ENCODE measurements at places on chromosomes 5 and 9.
A peak's percentile ranks its signal among the peaks of the same experiment; 100 is the strongest.

DNA sequence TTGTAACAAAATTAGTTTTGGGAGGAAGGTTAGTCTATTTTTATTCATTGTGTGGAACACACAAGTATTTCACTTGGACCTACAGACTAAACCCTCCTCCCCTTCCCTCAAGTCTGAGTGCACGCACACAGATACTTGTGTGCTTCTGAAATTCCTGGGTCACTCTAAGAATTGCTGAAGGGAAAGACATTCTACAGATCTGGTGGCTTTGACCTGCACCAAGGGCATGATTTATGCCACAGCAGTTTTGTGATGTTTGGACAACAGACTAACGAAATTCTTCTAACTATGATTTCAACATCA, 150.5 kb downstream of the ARL15 start:
- DNase-seq = no peak

DNA sequence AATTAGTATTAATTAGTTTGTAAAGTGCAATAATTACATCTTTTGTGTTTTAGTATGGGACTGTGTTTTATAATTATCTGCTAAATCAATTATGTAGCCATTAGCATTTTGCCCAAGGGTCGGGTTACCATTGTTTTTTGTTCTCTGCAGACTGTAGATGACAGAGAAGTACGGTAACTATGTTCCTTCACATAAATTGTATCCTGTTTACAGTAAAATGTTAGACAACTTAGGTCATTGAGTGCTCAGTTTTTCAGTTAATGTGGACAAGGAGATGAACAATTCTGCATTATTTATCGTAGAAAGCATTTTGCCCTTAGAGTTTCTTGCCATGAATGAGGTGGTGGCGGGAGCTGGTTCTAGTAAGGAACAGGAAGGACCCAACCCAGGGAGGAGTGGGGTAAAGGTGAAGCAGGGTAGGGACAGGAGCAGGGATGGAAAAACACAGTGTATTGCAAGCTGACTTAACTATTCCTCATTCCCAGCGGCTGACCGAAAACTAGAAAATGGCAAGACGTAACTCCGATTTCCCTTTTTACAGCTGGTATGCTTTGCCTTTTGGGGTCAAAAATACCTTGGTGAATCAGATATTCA, 243.7 kb upstream of the SLC24A2 start:
- DNase-seq = no peak

DNA sequence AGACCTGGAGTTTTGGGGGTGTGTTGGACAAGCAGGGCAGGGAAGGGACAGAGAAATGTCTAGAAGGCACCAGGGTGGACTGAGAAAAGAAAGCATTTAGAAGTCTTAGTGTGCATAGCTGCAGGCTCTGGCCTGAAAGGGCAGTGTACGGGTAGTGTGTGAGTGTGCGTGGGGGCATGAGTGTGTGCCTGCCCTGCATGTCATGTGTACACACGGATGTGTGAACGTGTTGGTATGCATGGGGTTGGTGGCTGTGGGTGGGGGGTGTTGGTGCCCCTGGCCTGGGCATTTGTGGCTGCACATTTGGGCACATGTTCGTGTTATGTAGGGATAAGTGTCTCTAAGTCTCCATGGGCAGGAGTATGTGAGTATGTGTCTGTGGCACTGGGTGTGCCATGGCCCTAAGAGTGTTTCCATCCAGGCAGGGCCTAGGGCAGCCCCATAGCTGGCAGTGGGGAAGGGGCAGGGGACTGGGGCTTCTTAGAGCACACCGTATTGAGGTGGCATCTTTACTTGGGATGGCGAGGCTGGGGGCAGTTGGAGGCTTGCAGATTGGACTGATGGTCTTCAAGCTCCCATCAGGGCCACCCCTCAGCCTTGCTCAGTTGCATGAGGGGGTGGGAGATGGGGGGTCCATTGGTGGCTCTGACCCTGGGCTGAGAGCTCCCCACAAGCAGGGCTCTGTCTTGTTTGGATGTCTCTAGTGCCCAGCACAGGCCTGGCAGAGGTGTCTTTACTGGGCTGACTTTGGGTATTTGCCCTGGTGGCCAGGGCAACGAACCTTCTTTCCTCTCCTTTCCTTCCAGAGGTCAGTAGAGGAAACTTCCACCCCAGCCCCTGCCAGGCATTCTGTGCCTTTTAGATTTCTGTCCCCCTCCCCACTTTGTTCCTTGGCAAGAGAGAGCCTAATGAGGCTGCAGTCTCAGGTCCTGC, 15.0 kb downstream of the PSD2 start:
- no peak for DNase-seq

DNA sequence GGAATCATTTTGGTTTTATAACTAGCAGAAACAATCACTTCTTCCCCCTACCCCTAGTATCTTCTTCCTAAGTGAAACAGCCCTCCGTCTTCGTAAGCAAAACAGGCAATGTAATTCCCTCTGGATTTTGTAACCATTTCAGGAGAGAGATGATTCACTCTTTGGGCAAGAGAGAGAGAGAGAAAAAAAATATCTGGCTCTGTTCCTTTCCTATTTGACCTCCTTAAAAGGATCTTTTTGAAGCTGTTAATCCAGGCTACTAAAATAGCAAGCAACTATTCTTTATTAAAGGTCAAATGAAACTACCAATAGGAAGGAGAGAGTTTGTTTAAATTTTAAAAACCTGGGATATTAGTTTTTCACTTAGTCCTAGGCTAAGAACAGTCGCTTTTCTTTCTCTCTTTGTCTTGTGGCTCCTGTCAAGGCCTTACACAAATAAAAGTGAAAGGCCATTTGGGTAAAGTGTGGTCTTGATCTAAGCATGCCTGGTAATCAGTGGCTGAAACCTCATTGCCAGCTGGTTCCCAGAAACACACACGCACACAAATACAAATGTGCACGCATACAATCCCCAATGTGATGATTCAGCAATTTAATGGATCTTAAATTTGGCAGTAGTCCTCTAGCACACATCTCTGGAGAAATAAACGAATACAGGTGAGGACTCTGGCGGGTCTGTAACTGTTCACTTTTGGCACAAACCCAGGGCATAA, 70.2 kb downstream of the PRUNE2 start:
- no peak for DNase-seq

DNA sequence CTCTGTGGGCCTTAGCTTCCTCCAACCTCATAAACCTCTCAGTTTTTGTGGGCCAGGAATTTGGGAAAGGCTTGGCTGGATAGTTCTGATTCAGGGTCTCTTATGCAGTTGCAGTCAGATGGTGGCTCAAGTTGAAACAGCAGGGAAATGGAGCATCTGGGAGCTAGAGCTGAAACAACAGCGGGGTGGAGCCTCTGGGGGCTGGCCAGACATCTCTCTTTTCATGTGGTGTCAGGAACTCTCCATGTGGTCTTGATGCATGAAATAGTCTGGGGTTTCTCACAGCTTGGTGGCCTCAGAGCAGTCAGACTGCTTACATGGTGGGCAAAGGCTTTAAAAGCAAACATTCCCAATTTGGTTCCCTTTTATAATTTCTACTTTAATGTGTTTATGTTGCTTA, 13.5 kb downstream of the ZNF346 start:
- no peak for DNase-seq

DNA sequence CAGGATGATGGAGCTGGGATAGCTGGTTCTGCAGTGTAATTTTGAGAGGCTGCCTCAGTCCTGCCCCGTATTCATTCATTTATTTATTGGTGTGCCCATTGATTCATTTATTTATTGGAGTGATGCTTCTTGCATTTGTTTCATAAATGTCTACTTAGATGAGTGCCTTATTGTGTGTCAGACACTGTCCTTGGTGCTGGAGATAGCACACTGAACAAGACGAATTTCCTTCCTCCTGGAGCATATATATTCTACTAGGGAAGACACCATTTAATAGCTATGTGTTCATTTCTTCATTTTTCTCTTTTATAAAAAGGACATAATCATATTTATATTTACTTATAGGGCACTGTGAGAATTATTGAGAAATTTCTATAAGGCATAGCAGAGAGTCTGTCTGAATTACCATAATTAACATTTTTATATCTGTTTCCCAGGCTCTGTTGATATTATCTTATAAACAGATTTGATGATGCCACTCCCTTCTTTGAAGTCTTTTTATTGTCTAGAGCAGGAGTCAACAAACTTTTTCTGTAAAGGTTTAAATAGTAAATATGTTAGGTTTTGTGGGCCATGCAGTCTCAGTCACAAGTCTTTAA, 433.9 kb upstream of the ZNF608 start:
- DNase-seq = no peak

DNA sequence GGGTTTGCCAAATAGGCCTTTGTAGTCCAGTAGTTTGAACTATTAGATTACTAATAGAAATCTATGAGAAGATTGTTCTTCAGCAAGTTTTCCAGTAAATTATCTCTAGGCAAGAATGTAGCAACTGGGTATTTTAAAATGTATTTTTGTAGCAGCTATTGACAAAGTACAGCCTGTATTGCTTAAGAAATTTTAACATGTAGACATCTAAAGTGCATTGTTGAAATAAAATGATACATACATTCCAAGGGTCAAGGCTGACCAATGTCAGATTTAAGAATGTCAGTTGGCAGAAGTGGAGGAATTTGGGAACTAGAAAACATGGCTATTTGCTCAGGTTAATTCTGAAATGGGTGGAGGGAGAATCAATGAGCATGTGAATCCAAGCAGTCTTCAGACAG, 57.5 kb upstream of the ZSWIM6 start:
- DNase-seq = no peak

- no peak for DNase-seq
Observed at GRCh38 chr5:84831701-84832100, 447.0 kb upstream of the EDIL3 start.

- DNase-seq = no peak
Observed at GRCh38 chr5:119031905-119032304, 39.0 kb upstream of the DMXL1 start.

- DNase-seq = no peak
Observed at GRCh38 chr5:169909945-169910344, 70.3 kb downstream of the INSYN2B start.

DNA sequence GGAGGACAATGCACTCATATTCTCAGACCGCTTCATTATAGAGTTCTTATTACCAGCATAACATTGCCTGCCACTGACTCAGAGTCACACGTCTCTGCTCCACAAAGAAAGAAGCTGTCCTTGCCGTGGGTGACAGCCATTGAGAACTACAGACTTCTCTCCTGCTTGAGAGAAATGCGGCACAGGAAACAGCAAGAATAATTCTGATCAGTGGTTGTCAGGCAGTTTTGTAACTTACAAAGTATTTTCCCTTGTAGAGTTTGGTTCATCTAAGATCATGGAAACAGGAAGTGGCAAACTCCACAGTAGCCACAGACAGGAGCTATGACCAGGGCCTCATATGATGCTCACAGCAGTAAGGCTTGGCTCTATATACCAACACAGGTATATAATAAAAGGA, 47.0 kb downstream of the KCNV2 start:
- no peak for DNase-seq

- DNase-seq = peak; percentile 64
Observed at GRCh38 chr9:5441043-5441442, 3.3 kb upstream of the PLGRKT start.

DNA sequence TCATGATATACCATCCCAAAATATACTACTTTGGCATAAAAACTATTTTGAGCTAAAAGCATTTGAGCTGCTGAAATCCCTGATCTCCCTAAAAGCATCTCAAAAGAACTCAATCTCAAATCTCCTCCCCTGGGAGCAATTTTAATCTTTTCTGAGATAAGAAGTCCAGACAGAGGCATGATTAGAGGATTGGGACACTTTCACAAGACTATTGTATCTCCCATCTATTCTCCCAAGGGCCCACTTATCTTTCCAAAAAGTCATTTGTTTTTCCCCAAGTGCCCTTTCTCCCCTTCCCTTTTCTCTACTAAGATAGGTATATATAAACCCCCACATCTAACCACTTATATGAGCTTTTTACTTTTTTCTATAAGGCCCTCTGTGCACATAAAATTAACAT, 79.7 kb downstream of the ALDH7A1 start:
- DNase-seq = no peak

- DNase-seq = peak; percentile 35
Observed at GRCh38 chr9:73869264-73869663, 627.9 kb upstream of the RORB start.

GRCh38 chr9:68709291-68710110, 4.5 kb downstream of the PIP5K1B start:
- no peak for DNase-seq

GRCh38 chr5:68167195-68167651, 48.3 kb upstream of the PIK3R1 start:
- DNase-seq = no peak

DNA sequence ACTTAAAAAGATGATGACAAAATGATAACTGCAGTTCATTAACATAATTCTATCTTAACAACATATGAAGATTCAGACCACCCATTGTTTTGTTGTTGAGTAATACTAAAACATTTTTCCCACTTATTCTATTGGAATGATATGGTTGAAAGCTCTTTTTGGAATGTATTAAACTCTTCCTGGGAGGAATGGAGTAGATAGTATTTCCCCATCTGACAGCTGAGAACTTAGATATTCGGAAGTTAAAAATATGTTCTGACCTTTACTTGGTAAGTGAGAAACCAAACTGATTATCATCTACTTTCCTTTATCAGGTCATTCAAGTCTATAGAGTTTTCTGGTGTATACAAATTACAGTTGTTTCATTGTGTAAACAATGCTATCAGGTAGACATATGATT, 452.9 kb downstream of the CSNK1G3 start:
- DNase-seq = no peak

DNA sequence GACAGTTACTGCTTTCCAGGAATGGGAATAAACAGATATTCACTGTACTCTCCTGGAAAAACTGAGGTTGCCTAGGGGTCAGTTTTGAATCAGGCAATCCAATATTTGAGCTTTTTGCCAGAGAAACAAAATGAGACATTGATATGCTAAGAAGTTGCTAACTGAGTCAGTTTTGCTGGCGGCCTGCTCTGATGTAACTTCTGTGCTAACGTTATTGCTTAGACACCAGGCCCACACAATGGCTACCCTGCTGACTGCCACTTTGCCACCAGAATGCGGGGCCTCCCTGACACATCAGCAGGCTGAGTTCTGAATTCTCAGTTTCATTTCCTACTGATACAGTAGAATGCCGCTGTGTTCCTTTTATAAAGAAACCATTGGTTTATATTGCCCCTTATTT, 18.2 kb upstream of the ZNF618 start:
- DNase-seq = no peak

GRCh38 chr5:172939071-172939470, 20.2 kb upstream of the RPL26L1 start:
- no peak for DNase-seq

- no peak for DNase-seq
Observed at GRCh38 chr9:84229191-84229590, 111.4 kb downstream of the SLC28A3 start.

GRCh38 chr9:94754976-94755475, 28.5 kb downstream of the AOPEP start:
- DNase-seq = no peak

DNA sequence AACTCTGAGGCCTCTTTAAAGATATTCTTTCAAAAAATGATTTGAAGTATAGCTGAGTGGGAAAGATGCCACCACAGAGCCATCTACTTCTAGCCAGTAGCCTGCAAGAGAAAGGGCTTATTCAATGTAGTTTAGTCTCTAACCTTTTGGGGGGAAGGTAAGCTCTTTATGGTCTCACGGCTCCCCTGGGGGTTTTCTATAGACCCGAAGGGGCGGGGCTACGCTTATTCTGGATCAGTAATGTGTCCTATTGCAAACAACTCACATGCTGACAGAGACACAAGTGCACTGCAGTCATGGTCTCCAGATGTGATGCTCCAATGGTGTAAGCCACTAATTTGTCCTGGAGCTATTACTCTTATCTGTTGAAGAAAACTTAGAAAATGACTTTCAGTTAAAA, 53.4 kb upstream of the RPS23 start:
- DNase-seq = no peak

All from kidney capillary endothelial cell (primary cell).